Stomach (tissue), 19 donors: ENCODE measurements at places on chromosomes 7 and 10.

DNA sequence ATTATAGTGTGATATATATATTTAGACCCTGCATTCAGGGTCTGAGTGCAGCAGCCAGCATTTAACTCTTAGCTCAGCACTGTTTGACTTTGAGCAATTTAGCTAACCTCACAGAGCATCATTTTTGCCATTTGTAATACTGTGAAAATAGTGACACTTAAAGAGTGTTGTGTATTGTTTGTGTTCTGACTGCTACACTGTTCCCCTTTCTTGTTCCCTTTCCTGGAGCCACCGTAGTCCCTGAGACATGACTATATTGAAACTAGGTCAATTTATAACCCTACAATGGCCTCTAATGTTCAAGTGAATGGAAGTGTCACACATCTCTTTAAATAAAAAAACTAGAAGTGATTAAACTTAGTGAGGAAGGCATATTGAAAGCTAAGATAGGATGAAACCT, 20.3 kb upstream of the CD36 start:
- no peak for DNase-seq

- DNase-seq, result no peak
These were observed 6.7 kb upstream of the GSDME start for GRCh38 chr7:24764011-24764410.

DNA sequence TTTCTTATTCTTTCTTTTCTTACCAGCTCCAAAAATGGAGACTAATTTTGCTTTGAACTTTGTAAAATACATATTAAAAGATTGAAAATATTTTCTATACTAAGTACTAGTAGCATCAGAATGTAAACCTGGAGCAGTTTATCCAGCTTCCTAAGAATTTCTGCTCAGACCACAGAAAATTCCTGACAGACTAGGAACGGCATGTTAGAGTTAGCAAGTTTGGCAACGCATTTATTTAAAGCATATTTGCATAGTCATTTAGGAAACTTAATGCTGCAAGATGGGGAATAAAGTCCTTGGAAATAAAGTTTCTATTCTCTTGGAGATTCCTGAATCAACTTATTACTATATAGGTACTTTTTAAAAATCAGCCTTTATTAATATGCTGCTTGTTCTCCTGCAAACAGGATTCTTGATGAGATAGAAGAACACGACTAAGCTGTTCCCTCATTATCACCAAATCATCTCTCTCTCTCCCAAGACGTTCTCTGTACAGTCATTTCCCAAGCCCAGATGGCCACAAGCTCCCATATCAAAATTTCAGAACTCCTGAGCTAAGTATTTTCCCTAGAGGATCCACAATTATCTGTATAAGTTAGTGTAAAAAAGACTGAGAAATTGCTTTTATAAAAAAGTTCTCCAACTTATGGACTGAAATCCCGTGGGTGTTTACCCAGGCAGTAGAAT, 305.8 kb upstream of the NEBL start:
- DNase-seq, result no peak

DNA sequence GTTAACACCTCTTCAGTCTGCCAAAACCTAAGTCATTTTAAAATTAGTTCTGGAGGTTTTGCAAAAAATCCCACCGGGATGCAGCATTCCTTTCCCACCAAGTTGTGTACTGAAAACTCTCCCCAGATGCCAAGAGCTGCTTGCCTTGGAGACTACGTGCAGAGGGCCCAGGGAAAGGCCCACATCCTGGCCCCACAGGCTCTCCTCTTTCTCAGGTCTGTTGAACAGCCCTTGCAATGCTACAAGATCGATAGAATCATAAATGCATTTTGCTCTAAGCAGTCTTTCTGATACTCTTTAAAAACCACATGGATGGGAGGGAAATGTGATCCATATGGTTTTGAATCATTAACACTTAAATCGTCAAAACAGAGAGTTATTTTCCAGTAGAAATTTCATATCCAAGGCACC, 126.7 kb upstream of the ZMIZ1 start:
- no peak for DNase-seq

GRCh38 chr7:1811850-1812508, 141.9 kb downstream of the ELFN1 start:
- peak; percentile 28 for DNase-seq

GRCh38 chr7:52085610-52086009, 769.0 kb upstream of the COBL start:
- DNase-seq, result no peak

DNA sequence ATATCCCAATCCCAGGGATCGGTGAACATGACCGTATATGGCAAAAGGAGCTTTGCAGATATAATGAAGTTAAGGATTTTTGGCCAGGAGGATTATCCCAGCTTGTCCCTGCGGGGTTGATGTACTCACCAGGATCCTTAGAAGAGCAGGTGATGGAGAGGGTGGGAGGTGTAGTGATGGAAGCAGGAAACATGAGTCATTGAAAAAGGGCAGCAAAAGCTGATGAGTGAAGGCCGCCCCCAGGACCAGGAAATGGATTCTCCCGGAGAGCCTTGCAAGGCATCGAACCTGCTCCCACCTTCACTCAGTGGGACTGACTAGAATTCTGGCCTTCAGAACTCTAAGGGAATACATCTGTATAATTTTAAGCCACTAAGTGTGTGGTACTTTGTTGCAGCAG, 5.2 kb upstream of the NUPR2 start:
- DNase-seq, result no peak

GRCh38 chr7:907158-907980, 31.0 kb downstream of the GET4 start:
- DNase-seq, result no peak

DNA sequence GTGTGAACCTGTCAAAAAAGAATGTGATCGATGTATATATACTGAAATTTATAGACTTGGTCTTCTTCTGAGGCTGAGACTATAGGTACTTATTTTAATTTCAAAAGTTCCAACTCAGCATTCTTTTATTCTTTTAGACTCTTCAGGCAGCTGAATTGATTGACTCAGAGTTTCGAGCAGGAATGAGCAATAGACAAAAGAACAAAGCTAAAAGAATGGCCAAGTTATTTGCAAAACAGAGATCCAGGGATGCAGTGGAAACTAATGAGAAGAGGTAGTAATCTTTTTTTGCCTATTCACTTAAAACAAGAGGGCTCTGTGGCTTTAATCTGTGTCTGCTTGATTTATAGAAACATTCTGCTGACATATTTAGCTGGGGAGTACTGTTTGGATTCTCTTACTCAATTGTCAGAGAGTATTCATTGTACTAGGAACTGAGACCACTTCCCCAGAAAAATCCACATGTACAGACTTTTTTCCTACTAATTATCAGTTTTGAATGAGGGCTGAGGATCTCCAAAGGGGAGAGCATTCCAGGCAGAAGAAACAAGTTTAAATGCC, 30.1 kb downstream of the BTAF1 start:
- DNase-seq, result no peak

GRCh38 chr10:132793871-132794849, 8.2 kb upstream of the NKX6-2 start:
- no peak for DNase-seq

- DNase-seq, result peak; percentile 58
These were observed at the start of gene GRIFIN for GRCh38 chr7:2476298-2476697. TSS of gene GRIFIN (minus strand) at chr7:2476398. CDS start at chr7:2476383, 15 bp downstream.

DNA sequence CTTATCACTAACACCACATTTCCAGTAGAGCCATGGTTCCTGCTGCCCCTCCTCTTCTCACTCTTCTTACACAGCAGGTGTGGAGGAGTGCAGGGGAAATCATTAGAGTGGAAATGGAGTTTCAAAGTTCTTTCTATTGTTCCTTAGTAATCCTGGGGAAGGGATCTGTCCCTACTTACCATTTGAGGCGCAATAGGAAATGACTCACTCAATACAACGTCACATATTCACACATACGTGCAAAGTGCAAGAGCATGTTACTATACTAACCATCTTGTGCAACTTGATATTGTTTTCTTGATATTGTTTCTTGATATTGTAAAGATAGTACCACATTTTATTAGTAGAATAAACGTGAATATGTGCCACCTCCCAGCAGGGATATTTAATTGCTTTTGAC, 1010.2 kb downstream of the DNAJB9 start:
- DNase-seq, result no peak

DNA sequence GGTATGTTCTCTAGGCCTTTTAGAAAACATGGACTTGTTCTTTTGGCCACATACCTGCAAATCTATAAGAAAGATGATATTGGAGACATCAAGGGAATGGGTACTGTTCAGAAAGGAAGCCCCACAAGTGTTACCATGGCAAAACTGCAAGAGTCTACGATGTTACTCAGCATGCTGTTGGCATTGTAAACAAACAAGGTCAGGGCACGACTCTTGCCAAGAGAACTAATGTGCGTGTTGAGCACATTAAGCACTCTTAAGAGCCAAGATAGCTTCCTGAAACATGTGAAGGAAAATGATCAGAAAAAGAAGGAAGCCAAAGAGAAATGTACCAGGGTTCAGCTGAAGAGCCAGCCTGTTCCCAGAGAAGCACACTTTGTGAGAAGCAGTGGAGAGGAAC, 37.1 kb downstream of the SDK1 start:
- no peak for DNase-seq

DNA sequence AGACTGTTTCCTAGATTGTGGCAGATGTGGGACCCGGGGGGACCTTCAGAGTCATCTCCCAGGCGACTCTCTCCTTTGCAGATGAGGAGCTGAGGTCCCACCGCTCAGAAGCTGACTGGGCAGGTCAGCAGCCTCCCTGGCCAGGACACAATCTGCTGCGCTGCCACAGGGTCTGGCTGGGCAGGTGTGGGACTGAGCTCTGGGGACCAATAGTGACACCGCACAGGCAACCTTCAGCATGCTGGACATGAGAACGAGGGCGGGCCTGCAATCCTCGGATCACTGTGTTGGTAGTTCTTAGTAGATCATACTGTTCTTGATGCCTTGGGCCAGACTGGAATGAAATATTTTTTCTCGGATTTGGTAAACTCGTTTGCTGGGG, 20.5 kb upstream of the CRYGN start:
- no peak for DNase-seq

DNA sequence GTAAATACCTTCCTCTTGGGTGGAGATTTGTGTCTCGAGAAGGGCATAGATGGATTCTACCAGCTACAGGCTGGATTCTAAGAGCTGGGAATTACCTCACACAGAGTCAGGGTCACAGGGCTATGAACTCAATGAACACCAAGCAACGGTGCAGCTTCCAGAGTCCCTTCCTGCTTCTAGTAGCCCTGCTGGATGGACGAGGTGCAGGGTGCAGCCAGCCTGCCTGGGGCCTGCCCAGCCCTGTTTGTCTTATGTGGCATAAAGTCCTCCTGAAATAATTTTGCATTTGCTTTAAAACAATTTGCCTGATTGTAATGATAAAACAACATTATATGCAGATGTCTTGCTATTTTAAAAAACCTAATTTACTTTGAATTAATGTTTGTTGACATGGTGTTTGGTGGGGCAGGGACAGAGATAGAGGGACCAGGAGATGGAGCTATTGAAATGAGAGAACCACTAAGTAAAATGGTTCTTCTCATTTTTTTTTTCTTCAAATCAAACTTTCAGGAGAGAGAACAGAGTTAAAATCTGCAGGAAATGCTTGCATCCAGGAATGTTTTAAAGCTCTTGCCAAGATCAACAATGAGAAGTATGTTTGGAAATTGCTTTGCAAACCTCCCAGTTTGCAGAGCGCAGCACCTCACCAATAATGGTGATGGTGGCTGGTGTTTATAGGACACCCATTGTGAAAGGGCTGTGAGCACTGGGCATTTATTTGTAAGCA, 305.4 kb upstream of the PODXL start:
- DNase-seq, result no peak

GRCh38 chr10:124344266-124344590, 74.5 kb downstream of the OAT start:
- no peak for DNase-seq

DNA sequence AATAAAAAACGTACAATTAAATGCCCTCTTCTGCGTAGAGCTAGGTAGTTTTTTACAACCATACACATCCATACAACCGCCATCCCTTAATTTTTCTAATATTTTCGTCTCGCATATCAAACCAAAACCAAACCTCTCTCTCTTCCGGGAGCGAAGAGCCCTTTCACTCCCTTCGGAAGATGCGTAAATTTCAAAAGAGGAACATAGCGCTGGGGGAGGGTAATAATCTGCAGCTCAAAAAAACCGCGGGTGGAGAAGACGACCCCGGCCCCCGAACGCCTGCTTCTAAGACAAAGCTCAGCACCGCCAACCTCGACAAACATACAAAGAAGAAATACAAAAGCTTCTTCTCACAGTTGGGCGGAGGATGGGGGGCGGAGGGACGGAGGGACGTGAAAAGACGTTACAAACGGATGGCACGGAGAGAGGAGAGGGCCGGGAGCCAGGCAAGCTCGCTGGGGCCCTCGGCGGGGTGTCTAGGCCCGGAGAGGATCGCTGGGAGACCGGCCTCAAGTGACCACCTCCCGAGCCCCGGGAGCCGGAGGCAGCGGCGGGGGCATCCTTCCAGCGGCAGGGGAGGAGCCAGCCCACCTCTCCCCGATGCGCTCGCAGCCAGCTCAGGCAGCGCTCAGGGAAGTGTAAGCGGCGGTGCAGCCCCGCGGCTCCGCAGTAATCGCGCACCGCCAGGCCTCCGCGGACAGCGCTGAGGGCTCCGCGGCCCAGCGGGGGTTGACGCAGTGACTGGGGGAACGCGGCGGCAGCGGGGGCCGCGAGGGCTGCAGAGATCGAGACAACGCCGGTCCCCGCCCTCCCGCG, 851 bp downstream of the MKRN1 start:
- DNase-seq, result no peak

DNA sequence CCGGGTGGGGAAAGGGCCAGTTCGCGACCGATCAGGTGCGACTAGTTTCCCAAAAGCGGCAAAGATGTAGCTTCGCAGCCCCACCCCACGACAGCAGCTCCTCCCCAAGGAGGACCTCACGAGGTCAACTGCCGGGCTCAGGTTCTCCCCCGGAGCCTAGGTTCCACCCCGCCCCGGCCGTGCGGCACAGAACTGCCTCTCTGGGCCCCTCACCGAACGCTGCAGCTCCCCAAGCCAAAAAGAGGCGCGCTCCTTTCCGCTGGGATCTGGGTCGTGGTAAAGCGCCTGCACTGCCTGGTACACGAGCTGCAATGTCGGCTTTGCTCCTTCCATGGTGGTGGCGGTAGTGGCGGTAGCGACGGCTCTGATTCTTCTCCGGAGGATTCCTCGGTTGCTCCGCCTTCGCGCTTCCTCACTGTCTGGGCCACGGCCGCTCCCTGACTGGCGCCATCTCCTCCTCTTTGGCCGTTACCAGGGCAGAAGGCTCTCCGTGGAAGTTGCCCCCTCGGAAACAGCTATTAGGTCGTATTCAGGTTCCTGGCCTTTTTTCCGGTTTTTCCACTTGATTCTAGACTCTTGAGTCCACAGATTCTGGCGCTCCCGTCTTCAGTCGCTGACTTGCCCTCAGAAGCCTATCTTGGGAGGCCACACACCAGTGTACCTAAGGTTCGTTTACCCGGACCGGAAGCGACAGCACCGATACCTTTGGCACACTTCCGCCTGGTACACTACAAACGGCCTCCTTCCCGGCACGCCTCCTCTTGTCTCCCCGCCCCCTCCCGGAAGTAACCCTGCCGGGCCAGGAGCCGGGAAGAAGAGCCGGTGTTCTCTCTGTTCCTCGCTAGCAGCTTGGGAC, at the start of gene TNPO3:
Gene TNPO3 (minus strand): TSS at position 674 of the 856 bp plus-strand sequence. CDS start 341 bp downstream, at position 333.
- peak; percentile 95 for DNase-seq

GRCh38 chr7:130201796-130202195, 3.4 kb downstream of the TMEM209 start:
- no peak for DNase-seq
